ENCODE measurements at places on chromosomes 16 and 17.

DNA sequence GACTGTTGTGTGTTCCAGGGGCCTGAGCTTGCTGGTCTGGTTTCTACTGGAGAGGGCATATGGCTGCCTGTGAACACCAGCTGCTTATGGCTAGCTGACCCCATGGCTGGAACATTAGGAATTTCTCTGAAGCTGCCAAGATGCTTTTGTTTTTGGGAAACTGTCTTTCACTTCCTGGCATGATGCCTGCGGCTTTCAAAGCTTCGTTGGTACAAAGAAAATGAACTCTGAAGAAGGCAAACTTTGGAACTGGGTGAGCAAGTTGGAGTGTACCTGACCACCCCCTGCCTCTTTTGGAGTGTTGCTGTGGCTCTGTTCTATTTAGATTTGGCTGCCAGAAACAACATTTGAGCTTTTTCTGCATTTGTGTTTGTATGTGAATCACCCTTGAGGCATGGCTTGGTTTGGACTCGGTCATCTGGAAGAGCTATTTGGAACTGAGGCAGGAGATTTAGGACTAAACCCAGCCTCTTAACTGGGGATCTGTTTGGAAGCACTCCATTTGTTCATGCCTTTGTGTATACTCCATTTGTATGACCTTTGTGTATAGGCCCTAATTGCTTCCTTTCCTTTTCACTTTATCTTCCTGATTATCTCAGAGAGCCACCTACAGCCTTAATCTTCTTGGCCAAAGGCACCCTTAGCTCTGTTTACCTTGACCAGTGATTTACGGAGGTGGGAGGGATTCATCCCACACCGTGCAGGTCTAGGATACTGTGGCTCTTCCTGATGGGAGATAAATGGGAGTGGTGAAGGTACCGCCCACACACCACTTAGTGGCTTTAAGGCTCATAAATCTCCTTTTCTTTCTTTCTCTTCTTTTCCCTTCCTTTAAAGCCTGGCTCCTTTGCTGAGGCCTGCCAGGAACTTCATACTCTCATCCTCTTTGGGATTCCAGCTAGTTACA, 7.3 kb upstream of the CPHXL start:
- DNase-seq, result no peak

DNA sequence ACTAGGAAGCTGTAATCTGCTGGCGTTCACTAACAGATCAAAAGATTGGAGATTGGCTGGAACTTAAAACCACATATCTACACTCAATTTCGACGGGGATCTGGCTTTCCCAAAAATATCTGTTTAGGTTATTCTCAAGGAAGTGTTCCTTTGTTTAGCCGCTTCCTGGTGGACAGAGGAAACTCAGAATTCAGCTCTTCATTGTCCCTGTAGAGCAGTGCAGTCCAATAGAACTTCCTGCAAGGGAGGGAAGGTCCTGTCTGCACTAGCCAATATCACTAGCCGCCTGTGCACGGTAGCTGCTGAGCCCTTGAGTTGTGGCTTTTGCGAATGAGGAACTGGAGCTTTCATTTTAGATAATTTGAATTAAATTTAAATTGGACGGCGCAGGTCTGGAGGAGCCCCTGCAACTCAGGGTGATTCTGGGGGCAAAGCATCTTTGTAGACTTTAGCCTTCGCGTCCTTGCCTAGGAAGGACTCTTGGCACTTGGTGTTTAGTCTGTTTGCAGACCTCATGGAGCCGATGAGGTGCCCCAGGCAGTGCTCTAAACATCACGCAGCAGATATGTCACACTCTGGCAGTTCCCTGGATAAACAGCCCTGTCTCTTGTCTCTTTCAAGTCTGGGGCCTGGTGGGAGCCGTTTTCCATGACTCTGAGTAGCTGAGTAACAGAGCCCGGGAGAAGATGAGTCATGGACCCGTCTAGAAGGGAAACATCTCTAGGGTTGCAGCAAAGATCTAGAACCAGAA, 122.2 kb downstream of the CCDC182 start:
- DNase-seq, result no peak

- no peak for DNase-seq
Observed at GRCh38 chr17:4807605-4808377, 839 bp downstream of the PLD2 start.

GRCh38 chr16:18047761-18048160, 288.8 kb downstream of the NPIPA8 start:
- DNase-seq, result no peak

- no peak for DNase-seq
Observed at GRCh38 chr16:11411059-11411550, 65.8 kb downstream of the RMI2 start.
